ENCODE measurements at places on chromosomes 4 and X.

- DNase-seq: no peak
These were observed 752.3 kb upstream of the NDST4 start for GRCh38 chr4:115865736-115866135.

DNA sequence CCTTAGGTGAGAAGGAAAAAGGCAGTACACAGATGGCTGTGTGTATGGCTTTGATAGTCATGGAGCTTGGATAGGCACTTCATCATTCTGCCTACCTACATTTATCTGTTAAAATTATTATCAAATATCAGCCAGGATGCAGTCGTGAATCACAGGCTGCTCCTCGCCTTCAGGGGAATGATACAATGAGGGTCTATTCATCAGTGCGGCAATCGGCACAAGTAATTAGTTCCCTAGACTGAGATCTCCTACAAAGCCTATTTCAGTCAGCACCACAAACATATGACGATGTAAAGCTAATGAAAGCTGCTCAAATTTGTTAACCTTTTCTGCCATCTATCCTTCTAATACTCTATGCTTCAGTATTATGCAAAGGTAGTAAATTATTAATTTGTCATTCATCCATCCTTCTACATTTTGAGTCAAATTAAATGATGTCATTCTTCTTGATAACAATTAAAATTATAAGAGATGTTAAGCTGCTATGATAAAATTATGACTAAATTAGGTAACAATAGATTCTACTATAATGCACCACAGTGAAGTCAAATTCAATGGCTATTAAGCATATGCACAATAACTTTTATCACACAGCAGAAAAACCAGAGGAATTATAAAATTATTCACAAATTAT, 19.0 kb downstream of the MAB21L2 start:
- no peak for DNase-seq

DNA sequence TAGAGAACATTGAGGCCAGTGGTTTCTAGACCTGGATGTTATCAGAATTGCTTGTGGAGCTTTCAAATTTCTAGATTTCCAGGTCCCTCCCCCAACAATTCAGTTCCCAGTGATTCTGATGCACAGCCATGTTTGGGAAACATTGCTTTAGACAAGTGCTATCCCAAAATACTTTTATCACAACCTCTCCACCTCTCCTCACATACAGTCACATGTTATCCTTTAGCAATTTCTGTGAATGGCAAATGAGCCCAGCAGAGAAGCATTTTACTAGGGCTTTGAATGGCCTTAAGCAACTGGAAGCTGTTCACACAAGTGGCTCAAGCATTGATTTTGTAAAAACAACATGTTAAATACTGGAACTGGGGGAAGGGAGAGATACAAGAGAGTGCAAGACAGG, 29.7 kb downstream of the DCX start:
- DNase-seq: no peak

GRCh38 chr4:112315446-112315845, 18.3 kb downstream of the ALPK1 start:
- no peak for DNase-seq

DNA sequence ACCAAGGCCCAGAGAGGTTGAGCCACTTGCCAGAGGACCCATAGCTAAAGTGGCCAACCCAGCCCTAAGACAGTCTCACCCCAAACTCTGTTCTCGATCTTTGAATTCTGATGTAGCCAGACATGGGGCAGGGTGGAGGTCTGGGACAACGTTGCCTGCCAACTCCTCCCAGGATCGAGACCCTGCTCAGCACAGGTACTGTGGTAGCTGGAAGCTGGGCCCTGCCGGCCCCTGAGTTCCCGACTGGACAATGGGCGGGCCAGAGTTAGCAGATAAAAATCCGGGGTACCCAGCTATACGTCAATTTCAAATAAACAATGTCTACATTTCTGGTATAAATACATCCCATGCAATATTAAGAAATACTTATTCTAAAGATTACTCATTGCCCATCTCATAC, 35.3 kb downstream of the ADRA2C start:
- DNase-seq: no peak

- no peak for DNase-seq
These were observed 83.7 kb upstream of the ETNPPL start for GRCh38 chr4:108846568-108846967.

GRCh38 chr4:37383579-37384229, 139.2 kb downstream of the NWD2 start:
- DNase-seq: peak; percentile 65

- no peak for DNase-seq
These were observed 48.0 kb upstream of the APELA start for GRCh38 chr4:164828955-164829354.

DNA sequence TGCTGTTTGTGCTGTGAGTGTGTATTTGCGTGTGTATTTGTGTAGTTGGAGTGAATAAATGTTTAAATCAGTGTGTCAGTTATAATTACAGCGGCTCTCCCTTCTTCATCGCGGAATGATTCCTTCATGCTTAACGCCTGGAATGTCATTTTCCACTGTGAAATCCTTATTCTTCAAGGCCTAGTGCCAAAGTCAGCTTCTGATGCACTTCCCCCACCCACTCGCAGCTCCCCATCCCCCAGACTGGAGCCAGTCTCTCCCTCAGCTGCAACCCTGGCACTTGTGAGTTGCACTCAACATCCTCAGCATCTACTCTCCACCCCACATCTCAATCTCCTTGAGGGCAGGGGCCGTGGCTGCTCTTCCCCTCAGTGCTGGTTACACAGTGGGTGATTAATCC, 583.0 kb downstream of the BCOR start:
- no peak for DNase-seq

DNA sequence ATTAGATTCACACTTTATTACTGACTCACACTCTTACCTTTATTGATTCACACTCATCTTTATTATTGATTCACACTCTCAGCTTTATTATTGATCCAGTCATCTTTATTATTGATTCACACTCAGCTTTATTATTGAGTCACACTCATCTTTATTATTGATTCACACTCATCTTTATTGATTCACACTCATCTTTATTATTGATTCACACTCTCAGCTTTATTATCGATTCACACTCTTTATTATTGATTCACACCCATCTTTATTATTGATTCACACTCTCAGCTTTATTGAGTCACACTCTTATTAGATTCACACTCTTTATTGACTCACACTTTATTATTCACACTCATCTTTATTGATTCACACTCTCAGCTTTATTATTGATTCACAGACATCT, 31.3 kb downstream of the HTRA3 start:
- DNase-seq: no peak

DNA sequence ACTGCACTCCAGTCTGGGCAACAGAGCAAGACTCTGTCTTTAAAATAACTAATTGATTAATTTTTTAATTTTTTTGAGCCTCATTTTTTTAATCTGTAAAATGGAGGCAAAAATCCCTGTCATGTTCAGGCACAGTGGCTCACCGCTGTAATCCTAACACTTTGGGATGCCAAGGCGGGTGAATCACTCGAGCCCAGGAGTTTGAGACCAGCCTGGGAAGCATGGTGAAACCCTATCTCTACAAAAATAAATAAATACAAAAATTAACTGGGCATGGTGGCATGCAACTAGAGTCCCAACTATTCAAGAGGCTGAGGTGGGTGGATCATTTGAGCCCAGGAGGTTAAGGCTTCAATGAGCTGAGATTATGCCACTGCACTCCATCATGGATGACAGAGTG, 15.4 kb downstream of the AMTN start:
- DNase-seq: no peak

DNA sequence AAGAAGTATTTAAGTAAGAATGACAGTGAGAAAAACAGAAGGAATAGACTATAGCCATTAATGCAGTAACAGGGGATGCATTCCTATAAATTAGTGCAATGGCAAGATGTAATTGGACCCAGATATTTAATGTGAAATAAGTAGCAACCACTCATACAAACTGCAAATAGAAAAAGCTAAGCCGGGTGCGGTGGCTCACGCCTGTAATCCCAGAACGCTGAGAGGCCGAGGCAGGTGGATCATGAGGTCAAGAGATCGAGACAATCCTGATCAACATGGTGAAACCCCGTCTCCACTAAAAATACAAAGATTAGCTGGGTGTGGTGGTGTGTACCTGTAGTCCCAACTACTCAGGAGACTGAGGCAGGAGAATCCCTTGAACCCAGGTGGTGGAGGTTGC, 845.8 kb downstream of the PDHA2 start:
- DNase-seq: no peak

DNA sequence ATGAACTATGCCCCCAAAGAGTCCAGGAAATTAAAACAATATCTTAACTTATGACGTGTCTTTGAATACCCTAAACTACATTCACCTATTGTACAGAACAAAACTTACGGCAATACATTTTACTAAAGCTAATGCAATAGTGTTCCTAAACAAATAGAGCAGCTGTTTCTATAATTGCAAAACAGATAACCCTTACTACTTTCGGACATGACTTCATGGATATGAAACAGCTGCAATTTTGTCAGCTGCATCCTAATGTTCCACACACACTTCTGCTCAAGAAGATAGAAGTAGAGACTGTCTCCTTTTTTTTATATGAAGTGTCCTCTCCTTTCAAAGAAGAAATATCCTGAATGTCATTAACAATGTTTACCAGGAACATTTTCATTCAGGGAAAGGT, 174.9 kb downstream of the ACTRT1 start:
- no peak for DNase-seq

GRCh38 chrX:109658391-109658790, 33.4 kb upstream of the KCNE5 start:
- DNase-seq: no peak

- DNase-seq: no peak
These were observed 1.6 kb downstream of the SPARCL1 start for GRCh38 chr4:87527431-87528220.

GRCh38 chr4:163317110-163317509, 15.3 kb downstream of the NPY1R start:
- DNase-seq: no peak

DNA sequence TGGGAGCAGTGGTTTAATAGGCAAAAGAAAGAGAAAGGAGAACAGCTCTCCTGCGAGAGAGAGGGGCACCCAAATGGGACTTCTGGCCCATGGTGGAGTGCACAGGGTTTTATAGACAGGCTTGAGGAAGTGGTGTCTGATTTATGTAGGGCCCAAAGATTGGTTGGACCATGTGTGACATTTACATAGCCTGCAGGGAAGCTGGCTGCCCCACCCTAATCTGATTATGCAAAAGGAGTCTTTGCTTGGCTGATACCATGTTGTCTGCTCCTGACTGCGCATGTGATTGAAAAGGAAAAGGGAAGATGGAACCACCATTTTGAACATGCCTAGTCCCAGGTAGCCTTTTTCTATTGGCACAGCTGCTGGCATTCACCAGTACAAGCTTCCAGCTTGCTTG, 100.0 kb upstream of the DIPK2B start:
- DNase-seq: no peak

DNA sequence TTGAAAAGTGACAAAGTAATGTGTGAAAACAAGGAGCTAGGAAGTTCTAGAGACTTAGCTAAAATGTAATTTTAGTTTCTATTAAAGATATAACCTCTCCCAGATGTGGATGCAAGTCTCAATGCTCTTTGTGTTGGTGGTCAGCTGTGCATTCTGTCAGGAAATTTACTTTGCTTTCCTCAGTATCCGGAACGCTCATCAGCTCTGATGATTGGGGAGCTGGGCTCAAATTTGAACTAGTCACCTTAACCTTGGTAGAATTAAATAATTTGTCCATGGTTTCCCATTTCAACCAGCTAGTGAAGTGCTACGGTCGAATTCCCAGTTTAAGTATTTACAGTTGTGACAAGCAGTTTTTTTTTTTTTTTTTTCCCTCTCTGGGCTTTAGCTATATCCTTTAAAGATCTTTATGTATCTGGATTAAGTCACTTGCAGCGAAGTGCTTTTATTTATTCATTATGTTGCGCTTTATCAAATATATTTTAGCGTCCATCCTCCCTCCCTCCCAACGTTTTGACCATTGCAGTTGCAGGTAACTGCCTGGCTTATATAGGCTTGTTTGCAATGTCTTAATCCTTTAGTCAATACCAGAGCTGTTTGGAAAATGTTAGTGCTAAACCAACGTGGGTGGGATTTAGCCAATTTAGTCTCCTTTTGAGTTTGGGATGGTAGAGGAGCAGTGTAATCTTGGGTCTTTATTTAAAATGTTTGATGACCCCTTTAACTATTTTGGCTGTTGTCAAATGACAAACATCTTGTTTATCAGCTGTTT, 2.1 kb downstream of the OGT start:
- DNase-seq: no peak

- peak; percentile 27 for DNase-seq
These were observed at the start of gene GDI1 for GRCh38 chrX:154436983-154437752. Gene GDI1, plus strand, starts transcription at chrX:154437154. Its CDS starts 101 bp downstream, at chrX:154437255.

- DNase-seq: no peak
These were observed 21.3 kb downstream of the ABCG2 start for GRCh38 chr4:88137112-88137511.

DNA sequence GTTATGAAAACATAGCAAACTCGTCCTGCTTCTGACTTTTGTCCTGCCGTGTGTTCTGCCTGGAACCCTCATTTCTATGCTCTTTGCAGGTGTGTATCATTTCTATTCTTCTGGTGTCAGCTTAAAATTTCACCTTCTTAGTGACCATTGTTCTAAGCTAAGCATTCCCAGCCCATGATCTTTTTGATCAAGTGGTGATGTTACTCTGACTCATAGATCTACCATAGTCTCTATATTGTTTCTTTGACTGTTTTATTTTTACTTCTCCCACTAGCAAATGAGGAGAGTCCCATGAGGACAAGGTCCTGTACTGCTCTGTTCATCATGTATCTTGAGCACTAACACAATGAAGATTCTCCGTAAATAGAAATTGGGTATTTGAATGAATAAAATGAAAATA, 14.1 kb upstream of the CXCL6 start:
- peak; percentile 45 for DNase-seq

GRCh38 chr4:10974371-10974770, 289.8 kb upstream of the CLNK start:
- DNase-seq: no peak

- peak; percentile 83 for DNase-seq
These were observed 104.1 kb downstream of the GPAT3 start for GRCh38 chr4:83639849-83640493.

DNA sequence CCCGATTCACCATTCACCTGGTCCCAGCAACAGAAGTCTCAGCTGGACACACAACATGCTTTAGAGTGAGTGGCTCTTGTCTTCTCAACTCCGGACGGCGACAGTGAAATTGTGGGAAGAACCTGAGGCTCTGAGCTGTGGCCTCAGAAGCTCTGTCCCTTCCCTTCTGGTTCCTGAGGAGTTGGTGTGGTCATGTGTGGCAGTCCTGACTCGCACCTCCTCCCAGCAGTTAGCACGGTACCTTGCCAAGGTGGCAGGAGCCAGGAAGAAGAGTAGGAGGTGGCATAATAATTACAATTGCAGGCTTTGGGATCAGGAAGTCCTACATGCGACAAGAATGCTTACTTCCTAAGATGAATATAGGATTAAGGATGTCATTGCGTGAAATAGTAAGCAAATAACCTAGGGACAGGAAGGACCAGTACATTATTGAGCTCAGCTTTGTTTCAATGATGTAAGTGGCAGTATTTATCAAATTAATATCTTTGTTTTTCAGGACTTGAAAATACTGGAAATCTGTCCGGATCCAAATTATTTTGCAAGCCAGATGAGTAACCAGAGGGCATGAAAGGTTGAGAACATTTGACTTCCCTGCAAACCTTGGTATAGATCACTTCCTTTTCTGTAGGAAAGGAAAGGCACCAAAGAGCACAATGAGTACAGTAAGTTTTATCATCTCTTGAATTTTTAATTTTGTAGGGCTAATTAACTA, 21.1 kb downstream of the RNF4 start:
- peak; percentile 22 for DNase-seq

- no peak for DNase-seq
These were observed 544.7 kb downstream of the SPRY1 start for GRCh38 chr4:123941306-123941705.
